ENCODE measurements at places on chromosomes 6 and 20. TPM values are rescaled to one million over a fixed set of nuclear protein-coding genes. Genes with fewer than 3 reads are reported as not detected.
A peak's percentile ranks its signal among the peaks of the same experiment; 100 is the strongest.

The VWA7 gene
- total RNA-seq, result 0.29 TPM

DNA sequence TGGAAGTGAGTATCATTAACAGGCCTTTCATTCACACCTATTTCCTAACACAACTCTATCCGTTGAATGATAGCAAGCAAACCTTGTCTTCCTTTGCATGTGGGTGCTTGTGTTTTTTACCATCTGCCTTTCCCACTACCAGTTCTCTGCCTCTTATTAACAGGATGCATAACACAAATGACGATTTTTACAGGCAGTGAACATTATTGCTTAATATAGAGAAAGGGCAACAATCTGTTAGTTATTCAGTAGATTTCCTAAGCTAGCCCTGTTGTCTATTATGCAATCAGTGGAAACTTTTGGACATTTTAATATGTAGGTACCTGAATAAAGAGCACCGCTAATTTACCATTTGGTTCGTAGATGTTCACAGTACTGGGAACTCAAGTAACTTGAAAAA, 348.8 kb upstream of the PLCB4 start:
- no peak for DNase-seq

- no peak for DNase-seq
These were observed 118.0 kb upstream of the MARCKS start for GRCh38 chr6:113739041-113739655.

The DEFB114 gene
- not detected for total RNA-seq

The IRF4 gene
- total RNA-seq, result under 0.01 TPM

- peak; percentile 91 for DNase-seq
These were observed 2.1 kb downstream of the CTSZ start for GRCh38 chr20:59004763-59005522.

The CALHM5 gene
- 14.8 TPM for total RNA-seq

GRCh38 chr6:9335431-9335830, 900.1 kb upstream of the SLC35B3 start:
- no peak for DNase-seq

GRCh38 chr6:18577491-18577890, 190.3 kb downstream of the RNF144B start:
- peak; percentile 52 for DNase-seq

DNA sequence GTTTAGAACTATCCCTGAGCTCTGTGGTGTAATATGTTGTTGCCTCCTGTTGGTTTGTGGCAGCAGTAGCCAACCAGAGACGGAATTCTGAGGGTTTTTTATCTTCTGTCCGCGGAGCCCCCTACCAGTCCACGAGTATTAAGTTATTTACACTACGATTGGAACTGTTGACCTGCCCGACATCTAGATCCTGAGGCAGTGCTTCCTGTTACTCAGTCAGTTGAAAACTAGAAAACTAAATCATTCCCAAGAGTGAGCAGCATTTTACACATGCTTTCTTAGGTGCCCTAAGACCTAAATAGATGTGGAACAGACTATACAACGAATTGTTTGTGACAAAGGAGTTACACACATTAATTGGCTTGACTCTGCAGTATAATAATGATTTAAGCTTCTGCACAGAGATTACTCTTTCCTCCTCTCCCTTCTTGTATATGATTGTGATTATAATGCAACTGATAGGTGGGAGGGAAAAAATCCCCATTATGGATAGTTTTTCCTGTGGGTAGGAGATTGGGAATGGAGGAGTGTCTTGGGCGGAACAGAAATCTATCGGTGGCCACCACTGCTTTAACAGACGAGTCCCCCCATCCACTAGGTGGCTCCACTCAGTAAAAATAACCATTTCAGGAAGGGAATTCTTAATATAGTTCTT, 1.7 kb downstream of the LOC128125822 start:
- DNase-seq, result peak; percentile 62

DNA sequence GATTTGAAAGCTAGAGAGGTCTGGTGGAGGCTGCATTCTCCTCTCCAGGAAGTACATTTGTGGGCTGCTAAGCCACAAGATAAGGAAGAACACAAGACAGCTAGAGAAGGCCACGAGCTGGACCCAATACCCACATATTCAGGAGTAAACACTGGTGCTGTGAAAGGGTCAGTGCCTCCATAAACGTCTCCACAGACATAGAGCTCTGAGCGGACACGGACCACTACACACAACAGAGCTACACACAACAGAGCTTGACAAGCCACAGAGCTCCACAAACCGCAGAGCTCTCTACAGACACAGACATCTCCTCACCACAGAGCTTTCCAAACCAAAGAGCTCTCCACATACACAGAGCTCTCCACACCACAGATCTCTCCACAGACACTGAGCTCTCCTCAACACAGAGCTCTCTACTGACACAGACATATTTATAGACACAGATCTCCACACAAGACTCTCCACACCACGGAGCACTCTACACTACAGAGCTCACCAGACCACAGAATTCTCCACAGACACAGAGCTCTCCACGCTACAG, 51.9 kb downstream of the ERMARD start:
- no peak for DNase-seq

DNA sequence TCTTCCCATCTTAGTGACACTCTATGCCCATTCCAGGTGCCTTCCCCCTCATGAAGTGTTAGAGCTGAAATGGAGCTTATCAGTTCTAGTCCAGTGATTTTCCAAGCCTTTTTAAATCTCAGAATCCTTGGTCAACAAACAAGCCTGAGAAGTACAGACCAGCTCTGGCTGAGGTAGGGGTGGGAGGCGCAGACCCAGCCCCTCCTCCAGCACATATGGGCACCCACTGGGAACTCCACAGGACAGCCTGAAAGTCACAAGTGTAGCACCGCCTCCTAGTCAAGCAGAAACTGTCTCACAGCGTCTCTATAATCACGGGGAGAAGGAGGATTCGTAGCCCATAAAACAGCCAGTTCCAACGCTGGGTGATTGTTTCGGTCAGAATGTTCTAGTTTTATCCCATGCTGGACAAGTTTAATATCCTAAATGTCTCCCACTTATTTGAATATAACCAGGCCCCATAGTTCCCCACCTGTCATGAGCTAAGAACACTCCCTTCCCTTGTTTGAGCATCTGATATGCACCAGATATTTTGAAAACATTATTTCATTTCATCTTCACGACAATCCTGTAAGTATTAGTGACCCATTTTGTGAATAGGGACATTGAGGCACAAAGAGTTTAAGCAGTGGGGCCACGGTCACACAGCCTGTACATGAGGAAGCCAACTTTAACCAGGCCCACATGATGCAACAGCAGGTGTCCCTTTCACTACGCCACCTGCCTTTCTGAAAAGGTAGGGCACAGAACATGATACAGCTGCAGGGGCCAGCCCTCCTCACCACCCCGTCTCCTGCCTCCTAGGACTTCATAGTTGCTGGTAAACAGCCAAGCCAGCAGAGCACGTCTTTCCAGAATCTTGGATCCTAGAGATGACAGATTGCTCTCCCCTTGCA, 40.1 kb downstream of the TRAF3IP2 start:
- DNase-seq, result no peak

DNA sequence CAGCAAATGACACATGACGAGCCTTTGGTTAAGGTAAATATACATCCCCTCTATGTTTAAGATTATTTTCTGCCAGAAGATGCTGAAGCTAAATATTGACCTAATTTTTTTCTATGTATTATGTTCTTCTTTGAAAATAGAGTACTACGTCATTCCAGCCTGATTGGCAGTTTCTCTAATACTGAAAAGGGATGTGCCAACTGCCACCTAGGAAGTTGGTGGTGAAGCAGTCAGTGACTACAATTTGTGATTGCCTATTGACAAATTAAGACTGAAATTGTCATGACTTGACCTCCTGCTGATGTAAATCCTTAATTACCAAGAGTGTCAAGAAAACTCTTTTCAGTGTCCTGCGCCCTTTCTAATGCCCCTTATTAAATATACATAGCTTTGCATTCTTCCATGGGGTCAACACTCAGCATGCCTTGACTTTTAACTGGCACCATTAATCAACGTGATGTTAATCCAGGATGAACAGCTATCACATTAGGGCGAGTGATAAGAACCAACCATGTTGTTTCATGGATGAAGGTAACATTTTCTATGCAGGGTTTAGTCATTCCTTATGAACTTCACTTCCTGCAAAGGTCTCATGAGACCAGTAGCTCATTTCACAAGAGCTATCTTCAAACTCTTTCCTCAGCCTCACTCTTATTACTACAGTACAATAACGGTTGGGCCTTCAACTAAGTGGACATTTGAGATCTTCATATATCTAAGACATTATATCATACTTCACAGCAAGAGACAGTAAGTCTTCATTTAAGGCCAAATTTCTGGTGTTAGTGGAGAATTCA, 22.5 kb upstream of the SGK1 start:
- no peak for DNase-seq

DNA sequence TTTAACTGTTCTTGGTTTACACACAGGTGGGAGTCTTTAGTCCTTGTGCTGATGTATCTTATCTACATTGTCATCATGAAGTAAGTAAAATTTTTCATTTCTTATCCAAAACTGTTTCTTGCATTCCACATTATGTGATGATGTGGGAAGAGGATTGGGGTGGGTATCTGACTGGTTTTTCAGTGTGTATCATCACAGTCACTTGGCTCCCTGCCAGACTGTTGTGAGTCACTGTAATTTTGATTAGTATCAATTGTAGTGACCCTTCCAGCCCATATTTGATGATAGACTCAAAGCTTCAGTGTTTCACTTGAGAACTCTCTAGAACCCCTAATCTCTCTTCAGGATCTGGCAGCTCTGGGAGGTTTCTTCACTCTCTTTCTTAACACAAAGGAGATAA, 84.5 kb upstream of the RIN2 start:
- no peak for DNase-seq

The SEL1L2 gene
- not detected for total RNA-seq

DNA sequence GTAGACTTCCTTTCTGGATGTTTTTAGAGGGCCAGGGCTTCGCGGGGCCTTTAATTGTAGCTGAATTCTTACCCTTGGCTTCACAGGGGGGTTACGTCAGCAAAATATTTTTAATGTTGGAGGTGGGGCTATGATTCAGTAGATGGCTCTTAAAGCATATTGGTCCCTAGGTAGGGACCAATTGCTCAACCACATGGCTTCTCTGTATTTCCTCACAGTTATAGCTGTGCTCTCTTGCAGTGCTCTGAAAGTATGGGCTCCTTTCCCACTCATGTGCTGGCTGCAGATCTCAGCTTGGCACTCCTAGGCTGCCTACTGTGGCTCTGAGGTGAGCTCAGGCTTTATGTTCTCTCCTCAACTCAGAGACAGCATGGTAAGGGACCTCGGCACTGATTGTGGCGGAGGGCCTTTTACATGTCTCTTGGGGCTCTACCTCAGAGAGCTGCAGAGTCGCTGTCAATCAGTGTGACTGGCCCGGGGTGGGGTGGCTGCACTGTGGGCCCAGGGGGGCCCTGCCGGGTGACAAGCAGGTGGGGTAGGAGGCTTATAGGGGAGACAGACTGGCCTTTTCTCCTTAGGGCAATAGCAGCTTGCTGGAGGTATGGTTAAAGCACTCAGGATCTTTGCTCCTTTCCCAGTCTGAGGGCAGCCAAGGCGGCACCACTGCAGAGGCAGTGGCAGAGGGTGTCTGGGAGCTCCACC, 318.0 kb downstream of the DOK5 start:
- DNase-seq, result no peak

DNA sequence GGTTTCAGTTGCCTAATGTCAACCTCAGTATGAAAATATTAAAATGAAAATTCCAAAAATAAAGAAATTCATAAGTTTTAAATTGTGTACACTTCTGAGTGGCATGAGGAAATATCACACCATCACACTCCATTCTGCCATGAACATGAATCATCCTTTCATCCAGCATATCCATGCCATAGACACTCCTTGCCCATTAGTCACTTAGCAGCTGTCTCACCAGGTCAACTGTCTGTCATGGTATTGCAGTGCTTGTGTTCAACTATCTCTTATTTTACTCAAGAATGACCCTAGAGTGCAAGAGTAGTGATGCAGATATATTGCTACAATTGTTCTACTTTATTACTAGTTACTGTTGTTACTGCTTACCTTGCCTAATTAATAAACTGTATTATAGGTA, 712.4 kb downstream of the EPHA7 start:
- no peak for DNase-seq

The ESR1 gene
- total RNA-seq, result 3.3 TPM

The SIRPD gene
- not detected for total RNA-seq

The E2F3 gene
- total RNA-seq, result 7.4 TPM
